ENCODE measurements at places on chromosomes 5 and 9.

DNA sequence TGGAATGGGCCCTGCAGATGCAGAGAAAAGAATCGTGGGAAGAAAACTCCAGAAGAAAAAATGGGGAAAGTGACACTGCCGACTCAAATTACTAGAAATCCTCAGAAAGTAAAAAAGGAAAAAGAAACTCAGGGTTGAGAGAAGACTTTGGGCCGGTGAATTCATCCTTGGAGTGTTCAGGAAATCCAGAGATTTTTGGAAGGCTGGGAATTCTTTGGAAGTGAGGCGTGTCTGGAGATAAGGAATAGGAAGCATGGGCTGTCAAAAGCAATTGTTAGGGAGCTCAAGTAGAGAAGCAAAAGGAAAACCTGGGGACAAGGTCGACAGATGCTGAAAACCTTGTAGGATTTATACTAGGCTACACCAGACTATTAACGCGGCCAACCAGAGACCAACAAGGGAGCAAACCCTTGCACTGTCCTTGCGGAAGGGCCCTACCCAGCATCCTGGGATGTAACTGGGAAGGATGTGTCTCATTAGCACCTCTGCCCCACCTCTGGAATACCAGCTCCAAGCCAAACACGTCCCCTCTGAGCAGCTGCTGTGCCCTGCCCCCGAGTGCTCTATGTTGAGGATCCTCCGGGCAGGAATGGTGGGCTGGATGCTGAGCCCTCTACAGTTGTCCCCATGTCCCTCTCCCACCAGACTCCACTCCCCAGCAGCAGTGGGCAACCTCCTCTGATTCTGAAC is 11.6 kb downstream of the DAB2IP start:
- no peak for DNase-seq

DNA sequence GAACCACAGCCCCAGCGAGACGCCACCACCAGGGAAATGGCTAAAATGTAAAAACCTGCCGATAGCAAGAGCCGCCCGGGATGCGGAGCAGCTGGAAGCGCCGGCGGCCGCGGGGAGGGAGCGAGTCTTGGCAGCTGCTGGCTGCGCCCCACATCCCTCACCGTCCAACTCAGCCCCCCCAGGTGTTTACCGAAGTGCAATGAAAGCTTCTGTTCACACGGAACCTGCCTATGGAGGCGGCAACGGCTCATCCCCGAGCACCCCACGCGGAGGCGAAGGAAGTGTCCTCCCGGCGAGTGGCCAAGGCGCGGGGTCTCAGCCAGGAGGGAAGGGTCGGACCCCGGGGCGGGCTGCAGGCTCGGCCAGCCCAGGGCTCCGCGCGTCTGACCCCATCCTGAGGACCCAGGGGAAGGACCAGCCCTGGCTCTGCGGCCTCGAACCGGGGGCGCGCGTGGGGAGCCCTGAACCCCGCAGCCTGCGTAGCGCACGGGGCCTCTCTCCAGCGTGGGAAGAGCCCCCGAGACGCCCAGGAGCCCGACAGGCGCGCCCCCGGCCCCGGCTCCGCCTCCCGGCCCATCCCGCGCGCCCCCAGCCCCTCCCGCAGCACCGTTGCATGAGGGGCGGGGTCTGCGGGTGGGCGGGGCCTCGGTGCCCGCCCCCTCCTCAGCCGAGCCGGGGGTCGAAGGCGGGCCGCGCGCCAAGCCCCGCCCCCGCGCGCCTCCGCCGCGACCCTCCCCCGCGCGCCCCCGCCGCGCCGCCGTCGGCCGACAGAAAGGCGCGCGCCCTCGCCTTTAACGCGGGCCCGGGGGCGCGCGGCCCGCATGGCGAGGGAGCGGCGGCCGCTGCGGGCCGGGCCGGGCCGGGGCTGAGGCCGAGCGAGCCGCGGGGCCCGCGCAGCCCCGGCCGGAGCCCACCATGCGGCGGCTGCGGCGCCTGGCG is at the start of gene DIPK1B:
DIPK1B (plus strand) TSS at position 822 of the 939 bp plus-strand sequence; CDS start at position 916, 94 bp downstream.
- DNase-seq = no peak

DNA sequence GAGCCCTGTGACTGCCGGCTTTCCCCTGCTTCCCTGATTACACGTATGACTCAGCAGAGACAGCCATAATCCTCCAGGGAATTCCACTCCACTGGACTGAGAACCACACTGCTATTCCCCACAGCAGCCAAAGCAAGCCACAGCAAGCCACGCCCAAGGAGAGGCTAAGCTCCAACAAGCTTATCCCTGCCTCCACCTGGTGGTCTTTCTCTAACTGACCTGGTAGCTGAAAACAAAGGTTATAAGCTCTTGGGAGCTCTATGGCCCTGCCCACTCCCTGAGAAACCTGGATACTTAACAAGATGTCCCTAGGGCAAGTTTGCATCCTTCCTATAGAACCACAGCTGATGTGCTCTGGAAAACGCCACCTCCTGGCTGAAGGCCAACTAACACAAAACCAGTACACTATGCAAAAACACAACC is 613.7 kb upstream of the CDH18 start:
- DNase-seq = no peak

DNA sequence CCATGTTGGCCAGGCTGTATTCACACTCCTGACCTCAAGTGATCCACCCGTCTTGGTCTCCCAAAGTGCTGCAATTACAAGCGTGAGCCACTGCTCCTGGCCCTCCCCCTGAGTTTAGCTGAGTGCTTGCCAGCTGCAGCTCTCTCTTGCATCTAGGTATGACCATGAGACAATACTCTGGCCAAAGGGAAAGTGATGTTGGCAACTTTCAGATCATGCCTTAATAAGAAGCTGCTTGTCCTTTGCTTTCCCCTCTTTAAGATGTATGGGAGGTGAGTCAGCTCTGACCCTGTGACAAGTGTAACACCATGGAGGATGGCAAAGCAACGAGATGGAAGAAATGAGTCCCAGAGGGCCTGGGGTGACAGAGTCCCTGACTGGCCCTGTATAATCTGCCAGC is 18.7 kb upstream of the DCAF12 start:
- no peak for DNase-seq

GRCh38 chr9:22216730-22217172 is 207.6 kb upstream of the CDKN2B start:
- DNase-seq = no peak

DNA sequence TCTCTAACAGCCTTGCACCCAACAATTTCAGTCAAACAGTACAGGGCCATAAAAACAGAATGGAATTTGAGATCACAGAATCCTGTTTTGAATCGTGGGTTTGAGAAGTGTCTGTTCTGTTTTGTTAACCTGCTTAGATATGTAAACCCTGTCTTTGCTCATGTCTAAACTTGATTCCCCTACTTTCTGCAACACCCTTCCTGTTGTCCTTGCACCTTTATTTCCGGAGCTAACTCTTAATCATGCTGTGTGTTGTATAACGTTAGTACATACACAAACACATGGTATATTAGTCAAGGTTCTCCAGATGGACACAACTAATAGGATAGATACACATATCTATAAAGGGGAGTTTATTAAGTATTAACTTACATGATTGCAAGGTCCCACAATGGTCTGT is 2229.2 kb upstream of the C9orf72 start:
- no peak for DNase-seq

DNA sequence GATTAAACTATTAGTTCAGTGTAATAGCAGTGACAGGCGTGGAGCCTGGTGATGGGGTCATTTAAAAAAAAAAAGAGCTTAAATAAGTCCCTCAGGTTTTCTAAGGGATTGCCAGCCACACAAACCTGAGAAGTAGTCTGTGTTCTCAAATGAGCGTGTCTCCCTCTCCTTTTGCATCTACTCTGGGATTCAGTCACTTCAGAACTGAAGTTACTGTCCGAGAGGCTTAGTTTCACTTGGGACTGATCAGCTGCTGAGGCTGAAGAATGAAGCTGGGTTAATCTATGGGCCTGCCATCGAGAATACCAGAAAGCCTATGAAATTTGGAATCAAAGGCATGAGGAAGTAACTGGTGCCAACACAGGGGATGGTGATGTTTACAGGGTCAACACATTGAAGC is 310.1 kb downstream of the ADAMTS6 start:
- DNase-seq = no peak

DNA sequence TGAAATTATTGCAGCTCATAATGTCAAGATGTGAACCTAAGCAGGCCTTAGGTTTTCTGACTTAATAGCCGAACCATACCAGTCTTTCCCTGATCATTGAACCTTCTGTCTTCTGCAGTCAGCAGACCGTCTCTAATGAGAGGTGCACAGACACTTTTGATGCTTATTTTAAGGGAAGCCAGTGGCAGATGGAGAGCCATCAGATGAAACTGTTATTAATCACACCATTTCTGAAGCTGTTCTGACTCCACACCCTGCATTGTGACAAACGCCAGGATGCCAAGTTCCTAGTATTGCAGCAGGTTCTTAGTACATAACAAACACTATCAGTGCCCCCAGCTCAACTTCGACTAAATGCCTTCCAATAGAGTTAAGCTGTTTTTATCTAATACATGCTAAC is 43.0 kb downstream of the PIK3R1 start:
- DNase-seq = no peak

DNA sequence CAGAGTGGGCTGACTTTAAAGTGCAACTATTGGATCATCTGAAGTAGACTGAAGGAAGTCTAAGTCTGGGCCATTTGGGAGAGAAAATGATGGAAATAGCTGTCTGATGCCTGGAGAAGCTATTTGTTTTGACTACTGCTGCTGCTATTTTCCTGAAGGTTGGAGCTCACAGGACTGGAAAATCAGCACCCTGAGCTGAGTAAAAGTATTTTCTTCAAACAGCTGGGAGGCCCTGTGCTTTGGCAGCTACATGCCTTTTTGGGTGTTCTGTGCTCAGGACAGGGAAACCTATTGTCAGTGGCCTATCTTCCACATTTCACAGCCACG is 302.6 kb downstream of the ENC1 start:
- DNase-seq = no peak

DNA sequence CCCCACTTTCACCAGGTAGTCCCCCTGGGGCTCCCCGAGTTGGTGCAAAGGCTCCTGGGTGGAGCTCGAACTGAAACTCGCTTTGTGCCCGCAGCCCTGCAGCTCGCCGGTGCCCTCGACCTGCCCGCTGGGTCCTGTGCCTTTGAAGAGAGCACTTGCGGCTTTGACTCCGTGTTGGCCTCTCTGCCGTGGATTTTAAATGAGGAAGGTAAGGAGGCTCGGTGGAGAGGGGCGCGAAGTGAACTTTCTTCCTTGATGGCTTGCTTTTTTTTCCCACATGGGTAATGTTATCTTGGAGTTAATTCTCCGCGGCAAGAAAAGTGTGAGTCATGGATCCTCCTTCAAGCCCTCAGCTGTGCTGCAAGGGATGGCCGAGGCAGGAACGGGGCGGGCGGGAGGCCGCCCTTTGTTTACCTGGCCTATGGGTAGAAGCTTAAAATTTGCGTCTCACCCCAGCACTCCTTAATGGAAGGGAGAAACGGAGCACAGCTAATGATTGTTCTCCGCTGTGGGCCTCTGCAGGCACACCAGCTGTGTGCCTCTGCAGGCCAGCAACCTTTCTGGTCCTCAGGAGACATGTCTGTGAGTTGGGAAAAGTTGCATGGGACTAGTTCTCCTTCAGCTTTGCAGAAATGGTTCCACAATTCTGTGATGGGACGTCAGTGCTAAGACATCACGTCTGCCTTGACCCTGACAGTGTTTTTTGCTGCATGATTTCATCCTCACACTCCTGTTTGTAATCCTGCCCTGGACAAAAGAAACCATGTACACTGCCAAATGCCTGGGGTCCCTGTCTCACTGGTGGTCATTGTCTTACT is 1.1 kb downstream of the MAMDC2 start:
- DNase-seq = no peak

GRCh38 chr5:501831-502184 is 22.4 kb downstream of the SLC9A3 start:
- DNase-seq = no peak

All from NCI-H2029 treated with DMSO at 0.1 percent for 48 hours (cell line).